ENCODE measurements at places on chromosomes 2 and 18.

DNA sequence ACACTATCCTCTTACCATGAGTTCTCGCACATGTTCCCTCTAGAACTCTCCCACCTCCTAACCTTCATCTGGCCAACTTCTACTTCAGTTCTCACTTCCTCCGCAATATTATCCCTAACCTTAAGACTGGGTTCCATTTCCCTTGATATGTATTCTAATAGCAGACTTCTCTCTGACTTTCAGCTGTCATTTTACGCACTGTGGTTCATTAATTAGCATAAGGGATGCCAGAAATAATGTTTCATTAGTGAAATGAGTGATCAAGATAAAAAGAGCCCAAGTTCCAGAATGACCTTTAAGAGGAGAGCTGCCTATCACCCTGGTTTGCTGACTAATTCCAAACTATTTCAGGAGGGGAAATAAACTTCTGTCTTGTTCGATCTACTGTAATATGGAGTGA lies 108.6 kb upstream of the CCDC150 start:
- no peak for DNase-seq

GRCh38 chr2:223945755-223946154 lies 620 bp upstream of the WDFY1 start:
- no peak for DNase-seq

GRCh38 chr2:201674794-201675193 lies 23.6 kb downstream of the MPP4 start:
- DNase-seq: no peak

DNA sequence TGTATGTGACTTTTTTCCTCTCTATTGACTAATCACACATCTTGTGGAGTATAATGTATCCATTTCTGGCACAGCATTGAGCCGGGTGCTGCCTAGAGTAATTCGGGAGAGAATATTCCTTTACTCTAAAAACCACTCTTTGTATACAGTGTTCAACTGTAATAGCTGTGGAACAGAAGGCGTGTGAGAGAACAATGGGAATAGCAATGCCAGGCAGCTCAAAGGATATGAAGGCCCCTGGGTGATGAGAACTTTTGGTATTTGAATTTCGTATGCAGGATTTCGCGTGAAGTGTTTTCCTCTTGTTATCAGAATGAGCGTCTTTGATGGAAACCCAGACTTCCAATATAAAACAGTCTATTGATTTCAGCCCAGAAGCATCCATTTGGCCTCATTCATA lies 84.6 kb upstream of the MAP3K20 start:
- DNase-seq: no peak

DNA sequence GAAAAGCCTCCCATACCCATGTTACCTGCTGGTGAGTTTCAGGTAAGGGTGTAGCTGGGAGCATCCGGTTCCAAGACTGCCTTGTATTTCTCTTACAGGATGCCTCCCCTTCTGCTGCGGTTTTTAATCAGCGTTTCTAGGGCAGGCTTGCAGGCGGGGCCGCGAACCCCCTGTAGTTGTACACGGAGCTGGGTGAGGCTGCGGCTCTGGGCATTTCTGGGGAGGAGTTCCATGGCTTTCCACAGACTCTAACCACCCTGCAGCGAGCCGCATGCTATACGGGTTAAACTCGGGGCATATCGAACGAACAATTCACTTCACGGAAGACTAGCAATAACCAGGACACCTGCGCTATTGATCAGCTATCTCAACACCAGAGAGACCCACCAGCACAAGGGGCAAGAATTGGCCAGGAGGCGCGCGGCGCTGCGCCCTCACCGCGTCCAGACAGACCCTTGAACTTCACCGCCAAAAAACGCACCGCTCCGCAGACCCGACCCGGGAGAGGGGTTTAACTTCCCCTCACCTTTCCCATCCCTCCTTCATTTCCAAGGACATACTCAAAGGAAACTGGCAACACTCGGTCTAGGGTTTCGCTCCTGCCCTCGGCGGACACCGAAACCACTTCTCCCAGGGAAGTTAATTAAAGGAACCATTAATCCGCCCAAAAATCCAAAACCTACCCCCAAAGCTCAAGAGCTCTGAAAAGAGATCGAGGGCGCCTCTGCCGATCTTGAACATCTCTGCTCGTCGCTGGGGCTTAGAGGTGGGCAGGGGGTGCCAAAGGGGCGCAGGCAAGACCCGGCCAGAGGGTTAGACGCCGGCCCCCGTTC lies 909 bp downstream of the TGFA start:
- DNase-seq: no peak

DNA sequence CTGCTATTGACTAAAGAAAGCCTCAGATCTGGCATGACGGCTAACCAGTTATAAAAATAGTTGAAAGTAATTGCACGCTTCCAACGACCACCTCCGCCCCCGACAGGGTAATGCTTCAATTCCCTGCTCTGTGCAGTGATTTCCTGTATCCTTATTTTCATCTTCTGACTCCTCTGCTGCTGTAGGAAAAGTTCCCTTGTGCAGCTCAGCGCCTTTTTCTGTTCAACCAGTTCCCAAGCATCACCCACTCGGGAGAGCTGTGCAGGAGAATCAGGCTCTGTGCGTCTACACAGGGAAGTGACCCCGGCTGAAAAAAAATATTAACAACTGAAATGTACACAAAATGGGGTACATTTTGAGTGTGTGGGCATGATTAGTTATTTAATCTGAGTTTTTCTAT lies 91.3 kb upstream of the COPS8 start:
- no peak for DNase-seq

- DNase-seq: no peak
These were observed 8.6 kb upstream of the COBLL1 start for GRCh38 chr2:164850235-164850634.

DNA sequence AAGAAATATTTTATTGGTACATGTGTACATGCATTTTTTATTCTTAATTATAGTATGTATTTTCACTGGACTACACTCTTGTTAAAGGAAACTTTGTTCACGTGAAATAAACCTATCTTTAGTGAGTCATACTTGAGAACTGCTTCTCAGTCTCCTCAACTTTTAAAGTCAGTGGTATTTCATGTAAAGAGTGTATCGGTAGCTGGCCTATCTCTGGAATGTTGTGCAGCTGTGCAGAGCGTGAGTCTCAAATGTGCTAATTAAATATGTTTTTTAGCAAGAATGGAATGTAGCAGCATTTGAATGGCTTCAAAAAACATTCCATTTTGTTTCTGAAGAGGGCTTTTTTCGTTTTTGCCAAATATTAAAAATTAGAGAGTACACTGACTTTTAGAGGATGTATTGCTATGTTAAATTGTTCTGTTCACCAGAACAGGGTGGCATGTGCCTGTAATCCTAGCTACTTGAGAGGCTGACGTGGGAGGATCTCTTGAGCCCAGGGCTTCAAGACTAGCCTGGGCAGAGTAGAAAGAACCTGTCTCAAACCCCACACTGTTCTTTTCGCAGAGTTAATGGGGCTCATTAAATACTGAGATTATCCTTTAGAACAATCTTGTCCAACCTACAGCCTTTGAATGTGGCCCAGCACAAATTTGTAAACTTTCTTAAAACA lies 14.3 kb downstream of the SPTBN1 start:
- DNase-seq: no peak

DNA sequence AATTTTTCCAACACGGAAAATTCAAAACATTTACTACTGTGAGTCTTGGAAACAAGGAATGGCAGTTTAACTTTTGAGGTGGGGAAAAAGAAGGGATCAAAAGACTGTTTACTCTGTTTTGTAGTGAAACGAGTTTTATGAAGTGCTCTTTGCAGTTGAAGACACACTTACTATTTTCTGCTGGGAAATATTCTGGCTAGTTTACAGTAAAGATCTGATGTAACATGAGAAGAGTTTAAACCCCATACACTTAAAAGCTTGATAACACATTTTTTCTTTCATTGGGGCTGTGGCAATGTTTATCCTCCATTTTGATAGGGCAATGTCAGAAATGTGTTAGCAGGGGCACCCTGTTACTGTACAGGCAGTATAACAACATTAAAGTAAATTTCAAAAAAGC lies 124.9 kb upstream of the SMAD7 start:
- DNase-seq: no peak

DNA sequence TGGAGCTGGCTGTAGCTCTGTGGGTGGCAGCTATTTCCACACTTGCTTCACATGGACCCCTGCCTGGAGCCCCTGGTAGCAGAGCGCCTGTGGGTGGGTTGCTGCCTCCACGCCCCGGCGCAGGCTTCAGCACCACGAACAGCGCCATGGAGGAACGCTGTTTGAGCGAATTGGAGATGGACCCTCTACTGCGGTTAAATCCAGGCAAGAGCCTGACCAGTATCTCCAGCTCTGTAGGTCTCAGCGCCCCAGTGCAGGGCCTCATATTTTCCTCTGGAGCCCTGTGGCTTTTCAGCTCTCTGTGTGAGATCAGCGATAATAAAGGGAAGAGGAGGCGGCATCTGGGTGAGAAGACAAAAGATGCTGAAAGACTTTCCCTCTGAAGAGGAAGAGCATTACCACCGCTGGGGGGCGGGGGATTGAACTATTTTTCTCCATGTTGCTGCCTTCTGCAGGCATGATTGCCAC lies 12.0 kb downstream of the ONECUT2 start:
- DNase-seq: no peak

DNA sequence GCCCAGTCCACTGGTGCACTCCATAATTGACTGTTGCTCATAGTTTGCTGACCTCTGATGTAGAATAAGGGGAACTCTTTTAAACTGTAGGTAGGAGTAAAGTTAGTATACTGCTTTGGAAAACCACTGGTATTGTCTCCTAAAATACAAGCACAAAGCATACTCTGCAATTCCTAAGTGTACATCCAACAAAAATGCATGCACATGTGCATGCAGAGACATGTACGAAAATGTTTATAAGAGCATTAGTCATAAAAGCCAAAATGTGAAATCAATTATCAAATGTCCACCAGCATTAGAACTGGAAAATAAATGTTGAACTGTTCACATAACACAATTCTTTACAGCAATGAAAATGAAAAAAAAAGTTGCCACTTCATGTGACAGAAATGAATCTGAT lies 39.8 kb upstream of the DDX18 start:
- no peak for DNase-seq

GRCh38 chr18:79798999-79799370 lies 1.2 kb downstream of the KCNG2 start:
- no peak for DNase-seq

DNA sequence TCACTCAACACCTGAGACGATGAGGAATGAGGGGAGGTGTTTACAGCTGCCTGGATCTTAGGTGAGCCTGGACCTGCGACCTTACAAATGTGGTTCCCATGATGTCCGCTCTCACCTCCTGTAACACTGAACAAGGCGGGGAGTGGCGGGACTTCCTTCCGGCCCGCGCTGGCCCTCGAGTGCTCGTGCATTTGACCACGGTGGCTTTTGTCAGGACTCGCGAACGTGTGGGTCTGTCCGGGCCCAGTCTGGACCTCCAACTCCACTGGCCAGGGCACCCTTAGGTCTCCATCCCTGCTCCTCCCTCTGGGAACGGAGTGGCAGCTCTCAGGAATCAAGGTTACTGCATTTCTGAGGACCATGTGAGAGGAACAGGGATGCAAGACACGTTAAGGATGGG lies 263.0 kb upstream of the SALL3 start:
- DNase-seq: peak; percentile 59

DNA sequence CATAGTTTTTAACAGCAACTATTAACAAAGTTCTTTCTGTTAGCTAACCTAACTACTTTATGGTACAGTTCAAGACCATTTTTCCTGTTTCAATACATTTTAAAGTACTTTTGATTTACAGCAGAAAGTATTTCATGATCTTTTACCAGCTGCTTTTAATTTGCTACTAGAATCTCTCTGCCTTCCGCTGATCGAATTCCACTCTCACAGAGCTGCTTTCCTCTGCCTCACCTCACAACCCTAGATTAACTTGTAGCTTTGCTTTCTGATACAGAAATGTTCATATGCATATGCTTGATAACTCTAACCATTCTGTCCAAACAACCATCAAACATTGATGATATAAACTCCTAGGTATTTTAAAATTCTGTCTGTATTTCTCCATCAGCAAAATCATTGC lies 463.2 kb upstream of the ZEB2 start:
- no peak for DNase-seq

DNA sequence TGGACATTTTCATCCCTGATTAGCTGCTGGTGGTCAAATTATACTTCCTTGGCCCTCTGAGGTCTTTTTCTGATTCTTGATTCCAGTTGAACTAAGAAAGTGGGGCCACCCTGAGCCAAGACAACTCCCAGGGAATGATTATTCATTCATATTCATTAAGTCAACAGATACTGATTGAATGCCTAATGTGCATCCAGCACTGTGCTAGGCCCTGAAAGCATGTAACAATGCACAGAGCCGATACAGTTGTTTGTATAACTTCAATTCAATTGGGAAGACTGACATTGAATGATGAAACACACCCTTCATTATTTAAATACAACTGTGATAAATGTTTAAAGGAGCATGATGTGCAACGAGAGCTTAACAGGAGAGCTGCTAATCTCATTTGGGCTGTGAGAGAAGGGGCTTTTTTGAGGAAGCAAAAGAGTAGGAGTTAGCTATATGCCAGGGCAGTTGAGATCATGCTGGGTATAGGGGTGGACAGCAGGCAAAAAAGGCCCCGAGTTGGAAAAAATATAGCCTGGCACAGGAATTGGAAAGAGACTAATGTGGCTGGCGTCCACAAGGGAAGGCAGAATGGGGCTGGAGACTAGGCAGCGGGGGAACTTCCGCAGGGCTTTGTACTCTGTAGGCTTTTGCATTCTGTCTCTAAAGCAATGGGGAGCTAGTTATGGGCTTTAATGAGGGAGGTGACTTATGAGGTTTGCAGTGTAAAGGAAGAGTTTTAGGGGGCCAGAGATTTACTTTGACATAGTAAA lies 57.2 kb upstream of the ACVR1 start:
- no peak for DNase-seq

- no peak for DNase-seq
These were observed 34.4 kb upstream of the RPL37A start for GRCh38 chr2:216464104-216464720.

GRCh38 chr18:7953095-7953958 lies 386.2 kb downstream of the PTPRM start:
- no peak for DNase-seq

DNA sequence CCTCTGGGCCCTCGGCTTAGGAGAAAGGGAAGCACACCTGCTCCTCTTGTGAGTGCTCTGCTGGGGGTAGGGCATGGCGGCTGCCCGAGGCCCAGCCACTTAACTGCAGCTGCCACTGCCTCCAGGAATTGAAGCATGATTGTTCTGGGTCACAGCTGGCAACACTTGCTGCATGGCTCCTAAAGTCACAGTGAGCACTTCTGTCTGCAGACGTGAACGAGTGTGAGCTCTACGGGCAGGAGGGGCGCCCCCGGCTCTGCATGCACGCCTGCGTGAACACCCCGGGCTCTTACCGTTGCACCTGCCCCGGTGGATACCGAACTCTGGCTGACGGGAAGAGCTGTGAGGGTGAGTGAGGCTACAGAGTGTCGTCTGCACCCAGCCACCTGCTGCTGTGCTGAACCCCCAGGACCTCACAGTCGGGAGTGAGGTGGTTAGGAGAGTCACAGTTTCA lies 44.4 kb downstream of the FBLN7 start:
- no peak for DNase-seq

GRCh38 chr18:51170664-51171063 lies 26.8 kb downstream of the MEX3C start:
- DNase-seq: no peak
